Hypothalamus (tissue), 51 donors: ENCODE measurements at places on chromosomes 5 and 9.
A peak's percentile ranks its signal among the peaks of the same experiment; 100 is the strongest.

DNA sequence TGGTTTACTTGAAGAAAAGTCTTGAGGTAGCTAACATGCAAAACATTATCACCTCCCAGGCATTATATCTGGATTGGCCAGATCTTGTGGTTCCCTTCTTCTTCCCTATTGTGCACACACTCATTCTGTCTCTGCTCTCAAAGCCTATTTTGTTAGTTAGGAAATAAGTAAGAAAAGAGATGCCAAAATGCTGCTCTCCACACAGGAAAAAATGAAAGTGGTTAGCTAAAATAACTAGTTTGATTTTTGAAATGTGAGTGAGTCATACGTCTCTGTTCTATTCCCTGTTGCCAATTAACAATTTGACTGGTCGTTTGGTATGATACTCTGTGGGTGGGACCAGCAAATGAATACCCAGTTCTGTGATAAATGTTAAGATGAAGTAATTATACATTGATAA lies 28.1 kb downstream of the LMNB1 start:
- DNase-seq = no peak

- no peak for DNase-seq
Observed at GRCh38 chr9:88587182-88587581, 52.2 kb downstream of the NXNL2 start.

- no peak for DNase-seq
Observed at GRCh38 chr5:80357671-80358070, 37.9 kb downstream of the SPZ1 start.

- no peak for DNase-seq
Observed at GRCh38 chr5:131021646-131022045, 143.4 kb downstream of the HINT1 start.

GRCh38 chr9:2015581-2016407 lies 647 bp downstream of the SMARCA2 start:
- peak; percentile 45 for DNase-seq

- no peak for DNase-seq
Observed at GRCh38 chr9:96056226-96056625, 180.7 kb downstream of the ERCC6L2 start.

- no peak for DNase-seq
Observed at GRCh38 chr5:126984632-126985031, 45.7 kb downstream of the MARCHF3 start.

GRCh38 chr9:129328355-129329042 lies 150.4 kb upstream of the IER5L start:
- DNase-seq = no peak

DNA sequence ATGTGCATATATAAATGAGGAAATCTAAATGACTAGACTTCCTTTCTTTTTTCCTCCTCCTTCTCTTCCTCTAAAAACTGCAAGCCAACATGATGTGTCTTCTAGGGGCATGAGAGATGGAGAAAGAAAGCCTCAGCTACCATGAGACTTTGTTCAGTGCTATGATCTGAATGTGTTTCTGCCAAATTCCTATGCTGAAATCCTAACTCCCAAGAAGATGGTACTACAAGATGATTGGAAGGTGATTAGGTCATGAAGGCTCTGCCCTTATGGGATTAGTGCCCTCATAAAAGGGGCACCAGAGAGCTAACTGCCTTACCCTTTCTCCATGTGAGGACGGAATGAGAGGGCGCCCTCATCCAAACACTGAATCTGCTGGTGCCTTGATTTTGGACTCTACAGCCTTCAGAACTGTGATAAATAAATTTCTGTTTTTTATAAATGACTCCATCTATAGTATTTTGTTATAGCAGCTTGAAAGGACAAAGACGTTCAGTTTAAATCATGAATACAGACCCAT lies 72.2 kb upstream of the IL6ST start:
- no peak for DNase-seq

DNA sequence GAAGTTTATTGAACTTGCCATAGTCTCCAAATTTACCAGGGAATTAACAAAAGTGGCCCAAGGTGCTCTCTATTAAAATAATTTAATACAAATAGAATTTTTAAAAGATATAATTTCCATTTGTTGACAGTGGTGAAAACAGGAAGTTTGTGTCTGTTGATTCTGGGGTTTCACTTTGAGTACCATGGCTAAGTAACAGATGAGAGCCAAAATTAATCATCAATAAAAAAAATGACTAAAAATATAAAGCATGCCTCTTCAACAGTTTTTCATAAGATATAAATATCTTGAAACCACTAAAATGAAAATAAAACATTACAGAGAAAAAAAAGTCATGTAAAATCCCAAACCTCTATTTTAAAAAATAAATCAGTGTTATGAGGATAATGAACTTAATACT lies 49.8 kb downstream of the SGCD start:
- no peak for DNase-seq

- no peak for DNase-seq
Observed at GRCh38 chr9:26296910-26297572, 595.6 kb downstream of the CAAP1 start.

GRCh38 chr9:94212531-94212930 lies 46.6 kb upstream of the ZNF169 start:
- no peak for DNase-seq

- DNase-seq = no peak
Observed at GRCh38 chr9:91273853-91274552, 87.7 kb downstream of the AUH start.

DNA sequence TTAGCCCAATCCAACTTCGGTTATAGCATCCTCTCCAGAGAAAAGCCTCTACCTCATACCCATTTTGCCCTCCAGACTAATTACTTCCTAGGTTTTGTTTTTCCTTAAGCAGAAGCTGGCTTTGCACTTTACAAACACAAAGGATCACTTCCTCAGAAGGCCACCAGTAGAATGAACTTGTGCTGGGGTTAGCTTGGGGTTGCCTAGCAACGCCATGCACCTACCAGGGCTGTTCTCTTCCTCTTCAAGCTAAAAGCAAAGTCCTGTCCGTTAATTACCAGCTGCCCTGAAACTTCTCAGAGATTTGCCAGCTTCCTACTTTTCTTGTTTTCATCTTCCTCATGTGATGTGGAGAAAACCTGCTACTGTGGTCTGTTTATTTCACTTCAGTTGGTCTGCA lies 132.0 kb upstream of the WWC1 start:
- DNase-seq = no peak

GRCh38 chr5:116521173-116521872 lies 53.3 kb downstream of the SEMA6A start:
- DNase-seq = no peak

GRCh38 chr5:108415726-108416125 lies 33.8 kb upstream of the FBXL17 start:
- DNase-seq = no peak

DNA sequence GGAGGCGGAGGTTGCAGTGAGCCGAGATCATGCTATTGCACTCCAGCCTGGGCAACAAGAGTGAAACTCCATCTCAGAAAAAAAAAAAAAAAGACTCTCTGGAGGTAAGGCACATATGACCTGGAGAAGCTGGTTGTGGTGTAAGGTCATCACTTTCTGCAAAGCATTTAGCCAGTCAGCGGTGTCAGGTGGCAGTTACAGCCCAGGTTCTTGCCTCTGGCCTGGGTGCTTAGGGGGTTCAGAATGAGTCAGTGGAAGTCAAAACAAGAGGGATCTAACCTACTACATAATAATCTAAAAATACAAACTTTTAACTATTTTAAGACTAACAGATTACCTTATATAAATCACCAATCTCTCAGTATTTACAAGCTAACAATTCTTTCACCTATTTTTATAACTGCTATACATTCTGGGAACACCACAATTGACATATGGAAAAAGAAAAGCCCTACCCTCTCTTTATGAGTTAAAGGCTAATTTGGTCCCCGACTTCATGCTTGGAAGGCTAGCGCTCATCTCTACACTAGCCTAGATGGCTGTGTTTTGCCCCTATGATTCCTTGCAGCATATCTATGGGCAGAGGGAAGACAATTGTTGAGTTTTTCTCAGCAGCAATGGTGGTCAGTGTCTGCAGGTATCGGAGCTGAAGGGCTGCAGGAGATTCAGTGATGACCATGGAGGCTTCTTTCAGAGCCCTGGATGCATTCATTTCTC lies 29.2 kb downstream of the STOM start:
- DNase-seq = no peak

DNA sequence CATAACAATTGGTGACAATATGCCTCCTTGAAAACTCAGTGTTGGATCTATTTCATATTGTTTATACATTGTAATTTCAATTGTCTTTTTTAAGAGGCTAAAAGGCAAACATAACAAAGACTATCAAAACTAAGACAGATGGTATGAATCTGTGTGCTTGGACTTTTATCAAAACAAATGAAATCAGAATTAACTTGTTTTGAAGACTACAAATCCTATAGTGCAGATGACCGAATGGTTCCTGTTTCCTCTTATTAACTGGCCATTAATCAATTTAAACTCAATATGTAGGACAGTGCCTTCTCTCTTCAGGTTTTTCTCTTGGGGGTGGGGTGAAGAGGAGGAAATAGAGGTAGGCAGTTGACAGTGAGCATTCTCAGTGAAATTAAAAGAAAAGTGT lies 366.9 kb upstream of the GRAMD2B start:
- no peak for DNase-seq

DNA sequence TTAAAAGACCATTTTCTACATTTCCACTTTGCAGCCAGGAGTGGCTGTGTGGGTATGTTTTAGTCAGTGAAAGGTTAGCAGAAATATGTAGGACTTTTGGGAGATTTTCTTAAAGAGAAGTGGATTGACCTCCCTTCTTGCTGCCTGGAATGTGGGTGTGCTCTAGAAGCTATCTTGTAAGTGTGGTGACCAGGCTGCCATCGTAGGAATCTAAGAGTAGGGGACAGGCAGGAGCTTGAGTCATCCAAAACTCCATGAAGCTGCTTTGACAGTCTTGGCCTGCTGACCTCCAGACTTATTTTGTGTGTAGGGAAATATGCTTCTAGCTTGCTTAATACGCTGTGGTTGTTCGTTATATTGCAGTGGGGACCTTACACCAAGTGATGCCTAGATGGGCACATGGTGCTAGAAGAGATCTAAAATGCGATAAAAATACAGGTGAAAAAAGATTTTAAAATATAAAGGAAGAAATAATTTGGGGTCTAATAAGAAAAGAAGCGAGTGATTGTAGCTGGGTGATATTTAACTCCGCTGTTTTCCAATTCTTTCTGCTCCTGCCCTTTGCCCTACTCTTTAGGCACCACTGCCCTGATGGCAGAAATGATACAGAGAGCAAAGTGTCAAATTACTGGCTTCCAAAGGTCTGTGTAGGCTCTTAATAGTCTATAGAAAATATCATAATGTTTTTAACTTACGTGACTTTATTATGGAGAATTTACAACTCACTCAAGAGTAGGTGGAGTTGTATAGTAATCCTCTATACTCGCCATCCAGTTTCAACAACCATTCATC lies 298.2 kb upstream of the ZNF608 start:
- no peak for DNase-seq

- no peak for DNase-seq
Observed at GRCh38 chr5:126780165-126780827, 3.4 kb downstream of the LMNB1 start.

GRCh38 chr5:150144879-150145278 lies 10.8 kb downstream of the PDGFRB start:
- DNase-seq = no peak

DNA sequence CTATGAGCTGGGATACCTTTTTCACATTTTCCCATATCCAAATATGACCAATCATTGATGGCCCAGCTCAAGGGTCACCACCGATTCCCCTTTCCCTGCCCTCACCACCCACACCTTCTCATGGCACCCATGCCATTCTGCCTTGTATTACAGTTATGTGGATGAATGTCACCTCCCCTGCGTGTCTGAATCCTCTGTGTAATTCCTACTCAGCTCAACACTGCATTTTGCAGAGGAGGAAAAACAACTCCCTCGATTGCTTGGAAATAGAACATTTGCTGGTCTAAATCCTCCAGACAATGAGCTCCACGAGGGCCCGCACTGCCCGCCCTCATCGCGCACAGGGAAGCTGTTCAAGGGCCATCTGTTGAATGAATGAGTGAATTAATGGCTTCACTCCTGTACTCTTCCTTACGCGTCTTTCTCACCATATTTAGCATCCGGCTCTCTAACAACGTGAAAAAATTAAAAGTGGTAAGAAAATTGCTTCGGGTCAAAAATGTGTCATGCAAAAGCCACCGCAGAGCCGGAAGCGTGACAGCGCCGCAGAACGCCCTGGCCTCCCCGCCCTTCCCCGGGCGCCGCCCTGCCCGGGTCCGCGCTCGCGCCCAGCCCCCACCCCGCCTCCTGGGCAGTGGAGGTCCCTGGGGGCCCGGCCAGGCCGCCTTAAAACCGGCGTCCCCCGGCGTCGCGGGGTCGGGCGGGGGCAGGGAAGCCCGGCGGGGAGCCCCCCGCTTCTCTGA lies 704 bp downstream of the SUSD1 start:
- no peak for DNase-seq

GRCh38 chr9:127144670-127145445 lies 22.4 kb upstream of the ANGPTL2 start:
- no peak for DNase-seq

GRCh38 chr9:25994605-25995004 lies 316.4 kb upstream of the TUSC1 start:
- no peak for DNase-seq

- DNase-seq = no peak
Observed at GRCh38 chr5:84673785-84674184, 289.1 kb upstream of the EDIL3 start.

GRCh38 chr5:158313733-158314464 lies 455.0 kb upstream of the CLINT1 start:
- no peak for DNase-seq

DNA sequence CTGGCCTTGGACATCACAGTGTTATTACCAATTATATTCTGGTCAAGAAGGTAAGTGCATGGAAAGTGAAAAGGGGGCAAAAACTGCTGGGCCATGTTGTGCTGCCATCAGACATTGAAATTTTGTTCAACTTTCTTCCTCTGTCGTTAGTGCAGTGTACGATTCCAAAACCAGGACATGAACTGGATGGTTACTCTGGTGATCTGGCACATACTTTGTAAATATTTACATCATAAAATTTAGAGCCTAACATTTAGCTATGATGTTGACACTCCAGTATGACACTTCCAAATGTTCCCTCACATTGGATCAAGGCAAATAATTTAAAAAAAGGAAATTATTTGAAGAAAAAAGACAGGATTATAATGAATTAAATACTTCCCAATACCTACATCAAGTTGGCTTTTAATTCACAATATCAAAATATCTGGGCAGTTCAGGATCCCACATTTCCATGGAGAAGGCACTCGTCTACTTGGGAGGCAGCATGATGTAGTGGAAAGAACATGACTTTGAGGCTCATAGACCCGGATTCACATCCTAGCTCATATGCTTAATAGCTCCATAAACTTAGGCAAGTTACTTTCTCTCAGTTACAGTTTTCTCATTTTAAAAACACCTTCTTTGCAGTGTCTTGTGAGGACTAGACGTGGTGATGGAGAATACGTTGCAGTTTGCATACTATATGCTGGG lies 342.5 kb upstream of the MPDZ start:
- no peak for DNase-seq

- DNase-seq = no peak
Observed at GRCh38 chr5:176187276-176188062, 50.8 kb upstream of the SIMC1 start.

GRCh38 chr5:138468133-138468965 lies 3.1 kb downstream of the EGR1 start:
- DNase-seq = no peak

- DNase-seq = no peak
Observed at GRCh38 chr5:107154593-107154992, 516.1 kb downstream of the EFNA5 start.
